Lower lobe of right lung (tissue), 2 donors: ENCODE measurements at places on chromosomes 13 and 19. TPM values are rescaled to one million over a fixed set of nuclear protein-coding genes. Genes with fewer than 3 reads are reported as not detected.

KLK2 gene
- total RNA-seq = not detected

GRCh38 chr19:30480097-30480496, 107.9 kb downstream of the ZNF536 start:
- no peak for DNase-seq

DNA sequence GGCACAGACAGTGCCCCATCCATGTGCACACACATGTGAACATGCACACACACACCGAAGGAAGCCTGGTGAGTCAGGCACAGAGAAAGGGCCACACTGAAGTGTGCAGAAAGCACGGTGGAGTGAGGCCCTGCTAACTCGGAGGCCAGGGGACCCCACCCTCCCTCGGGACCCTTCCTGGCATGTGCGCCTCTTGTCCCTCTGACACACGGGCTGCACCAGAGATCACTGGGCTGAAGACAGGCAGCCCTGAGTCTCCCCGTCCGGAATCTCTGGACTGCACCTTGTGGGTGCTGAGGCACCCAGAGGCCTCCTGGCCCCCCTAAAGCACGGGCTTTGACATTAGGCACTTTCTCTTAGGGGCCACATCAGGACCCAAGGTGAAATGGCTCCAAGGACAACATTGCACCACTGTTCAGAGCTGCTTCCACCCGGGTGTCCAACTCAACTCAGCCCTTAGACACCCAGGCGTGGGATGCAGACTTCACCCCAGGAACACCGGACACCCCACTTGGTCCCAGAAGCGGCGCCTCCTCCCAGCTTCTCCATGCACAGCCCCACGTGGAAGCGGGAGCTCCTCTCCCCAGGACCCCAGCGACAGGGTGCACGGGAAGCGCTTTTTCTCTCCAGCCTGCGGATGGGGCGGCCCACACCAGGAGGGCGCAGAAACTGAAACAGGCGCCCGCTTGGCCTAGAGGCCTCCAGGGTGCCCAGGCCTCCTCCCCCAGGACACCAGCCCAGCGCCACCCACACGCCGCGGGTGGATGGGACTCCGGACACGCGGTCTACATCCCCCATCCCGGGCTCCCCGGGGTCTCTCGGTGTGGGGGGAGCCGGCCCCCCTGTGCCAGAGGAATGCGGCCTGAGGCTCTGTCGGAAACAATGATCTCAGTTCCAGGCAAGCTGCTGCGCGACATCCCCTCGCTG, 90.2 kb downstream of the SPACA7 start:
- no peak for DNase-seq

IGFL4 gene
- total RNA-seq = not detected

CBY2 gene
- total RNA-seq = not detected

DNA sequence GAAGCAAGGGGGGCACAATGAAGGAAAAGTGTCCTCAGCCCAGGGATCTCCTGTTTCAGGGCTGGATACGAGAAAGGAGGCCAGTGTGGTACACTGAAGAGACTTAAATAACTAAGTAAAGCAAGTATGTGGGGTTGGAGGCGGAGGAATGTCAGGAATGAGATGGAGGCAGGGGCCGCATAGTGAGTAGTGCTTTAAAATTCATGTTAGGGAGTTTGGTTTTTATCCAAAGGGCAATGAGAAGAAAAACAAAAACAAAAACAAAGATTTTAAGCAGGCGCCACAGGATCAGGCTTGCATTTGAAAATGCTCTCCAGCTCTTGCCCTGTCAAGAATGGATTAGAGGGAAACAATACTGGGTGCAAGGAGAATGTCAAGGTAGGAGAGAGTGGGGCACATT, 273.4 kb downstream of the DCLK1 start:
- DNase-seq = no peak

- DNase-seq = no peak
These were observed 18.9 kb upstream of the ZNRF4 start for GRCh38 chr19:5436106-5436947.

ZNF460 gene
- total RNA-seq = 51.4 TPM

DNA sequence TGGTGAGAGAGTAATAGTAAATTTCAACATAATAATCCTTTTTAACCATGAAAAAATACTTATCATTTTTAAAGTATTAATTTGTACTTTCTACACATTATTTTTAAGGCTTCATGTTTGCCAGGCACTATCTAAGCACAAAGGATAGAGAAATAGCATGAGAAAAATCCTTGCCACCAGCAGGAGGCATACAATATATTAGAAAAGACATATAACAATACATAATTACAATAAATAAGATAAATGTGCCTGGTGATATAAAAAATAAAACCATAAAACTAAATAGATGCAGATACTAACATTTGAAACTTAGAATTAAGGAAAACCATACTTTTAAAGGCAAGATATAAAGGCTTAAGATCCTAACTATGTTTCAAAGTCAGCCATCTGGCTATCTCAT, 1256.4 kb downstream of the DIAPH3 start:
- no peak for DNase-seq

DZIP1 gene
- total RNA-seq = 9.0 TPM

ANGPTL8 gene
- total RNA-seq = not detected

- peak; percentile 58 for DNase-seq
These were observed at the start of gene PLEKHA4 for GRCh38 chr19:48868114-48868886. PLEKHA4 (minus strand) TSS chr19:48868617; CDS start chr19:48867620, 997 bp downstream.

GRCh38 chr19:40530091-40530901, 46.4 kb upstream of the SHKBP1 start:
- no peak for DNase-seq

DNA sequence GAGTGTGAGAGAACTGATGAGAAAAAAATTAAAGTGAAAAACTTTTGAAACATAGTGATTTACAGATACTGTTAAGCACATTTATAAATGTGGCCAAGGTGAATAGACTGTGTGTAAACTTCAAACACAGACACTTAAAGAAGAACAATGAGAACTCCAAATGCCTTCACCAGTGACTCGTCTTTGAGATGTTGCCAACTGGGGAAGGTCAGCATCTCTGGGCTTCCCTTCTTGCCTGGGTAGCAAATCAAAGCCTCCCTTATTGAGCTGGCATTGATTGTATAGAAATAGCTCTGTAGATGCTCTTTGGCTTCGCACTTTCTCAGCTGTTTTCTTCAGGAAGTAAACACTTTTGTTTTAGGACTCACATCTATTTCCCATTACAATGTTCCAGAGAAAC, 177.3 kb upstream of the SGCG start:
- no peak for DNase-seq

FUT1 gene
- 13.2 TPM for total RNA-seq

GRCh38 chr13:51746802-51747201, 57.2 kb downstream of the DHRS12 start:
- DNase-seq = no peak
